ENCODE measurements at places on chromosomes 1 and 21.

DNA sequence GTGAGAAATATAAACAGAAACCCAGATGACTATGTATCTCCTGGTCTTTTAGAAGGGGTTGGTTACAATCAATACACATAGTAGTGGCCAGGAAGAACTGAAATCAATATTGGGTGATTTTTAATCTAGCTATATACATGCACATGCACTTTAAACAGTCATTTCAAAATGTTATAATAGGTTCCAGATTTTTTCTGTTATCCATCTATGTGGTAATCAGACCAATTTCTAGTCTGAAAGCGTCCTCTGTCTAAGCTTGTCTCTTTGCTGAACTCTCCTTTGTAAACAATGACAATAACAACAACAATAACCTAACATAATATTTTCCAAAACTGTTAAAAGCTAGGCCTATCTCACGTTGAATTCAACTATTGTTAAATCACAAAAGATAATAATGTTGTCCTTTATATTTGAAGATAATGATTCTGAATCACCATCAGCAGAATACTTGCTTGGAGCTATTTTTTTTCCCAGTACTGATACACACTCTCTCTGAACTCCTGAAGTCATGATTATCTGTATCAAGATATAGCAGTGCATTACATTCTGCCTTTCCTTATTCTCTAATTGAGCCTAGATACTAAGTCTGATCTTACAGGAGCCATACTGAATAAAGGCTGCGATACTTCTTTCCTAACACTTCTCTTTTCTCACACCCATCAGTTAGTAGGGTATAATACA, 496.8 kb upstream of the ZRANB2 start:
- DNase-seq, result no peak

DNA sequence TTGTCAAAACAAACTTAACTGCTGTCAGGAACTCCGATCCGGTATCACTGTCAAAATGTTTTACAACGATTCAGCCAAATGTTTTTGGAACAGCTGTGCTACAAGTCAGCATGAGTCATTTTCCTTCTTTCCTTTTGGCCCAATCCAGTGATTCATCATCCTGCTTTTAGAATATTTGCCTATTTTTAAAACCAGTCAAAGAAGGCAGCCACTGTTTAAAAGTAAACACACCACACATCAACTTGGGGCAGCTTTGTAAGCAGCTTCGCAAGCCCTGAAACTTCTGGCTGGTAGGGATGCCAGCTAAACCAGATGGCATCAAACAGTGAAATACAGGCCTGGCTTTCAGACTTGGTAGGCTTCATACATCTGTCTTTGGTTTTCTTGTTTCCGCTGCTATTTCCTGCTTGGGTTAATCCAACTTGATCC, 14.9 kb downstream of the MAP3K7CL start:
- DNase-seq, result no peak

DNA sequence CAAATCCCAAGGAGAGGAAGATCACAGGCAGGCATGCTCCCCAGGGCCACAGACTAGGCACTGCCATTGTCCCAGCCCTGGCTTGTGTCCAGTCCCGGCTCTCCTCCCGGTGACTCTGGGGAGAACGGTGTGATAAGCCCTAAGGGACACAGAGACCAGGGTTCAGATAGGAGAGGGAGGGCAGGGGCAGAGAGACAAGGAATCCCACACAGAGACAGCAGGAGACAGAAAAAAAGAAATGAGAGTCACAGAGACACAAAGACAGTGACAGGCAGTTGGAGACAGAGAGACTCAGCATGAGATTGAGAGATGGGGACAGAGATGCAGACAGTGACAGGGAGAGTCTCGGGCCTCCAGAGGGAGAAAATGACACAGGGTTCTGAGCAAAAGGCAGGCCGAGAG, 361 bp downstream of the INSRR start:
- DNase-seq, result no peak

DNA sequence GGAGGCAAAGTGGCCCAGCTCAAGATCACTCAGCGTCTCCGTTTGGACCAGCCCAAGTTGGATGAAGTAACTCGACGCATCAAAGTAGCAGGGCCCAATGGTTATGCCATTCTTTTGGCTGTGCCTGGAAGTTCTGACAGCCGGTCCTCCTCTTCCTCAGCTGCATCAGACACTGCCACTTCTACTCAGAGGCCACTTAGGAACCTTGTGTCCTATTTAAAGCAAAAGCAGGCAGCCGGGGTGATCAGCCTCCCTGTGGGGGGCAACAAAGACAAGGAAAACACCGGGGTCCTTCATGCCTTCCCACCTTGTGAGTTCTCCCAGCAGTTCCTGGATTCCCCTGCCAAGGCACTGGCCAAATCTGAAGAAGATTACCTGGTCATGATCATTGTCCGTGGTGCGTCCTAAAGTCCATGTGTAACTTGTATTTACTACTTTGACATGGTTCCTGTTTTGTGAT, 2.7 kb downstream of the RBM15 start:
- no peak for DNase-seq

DNA sequence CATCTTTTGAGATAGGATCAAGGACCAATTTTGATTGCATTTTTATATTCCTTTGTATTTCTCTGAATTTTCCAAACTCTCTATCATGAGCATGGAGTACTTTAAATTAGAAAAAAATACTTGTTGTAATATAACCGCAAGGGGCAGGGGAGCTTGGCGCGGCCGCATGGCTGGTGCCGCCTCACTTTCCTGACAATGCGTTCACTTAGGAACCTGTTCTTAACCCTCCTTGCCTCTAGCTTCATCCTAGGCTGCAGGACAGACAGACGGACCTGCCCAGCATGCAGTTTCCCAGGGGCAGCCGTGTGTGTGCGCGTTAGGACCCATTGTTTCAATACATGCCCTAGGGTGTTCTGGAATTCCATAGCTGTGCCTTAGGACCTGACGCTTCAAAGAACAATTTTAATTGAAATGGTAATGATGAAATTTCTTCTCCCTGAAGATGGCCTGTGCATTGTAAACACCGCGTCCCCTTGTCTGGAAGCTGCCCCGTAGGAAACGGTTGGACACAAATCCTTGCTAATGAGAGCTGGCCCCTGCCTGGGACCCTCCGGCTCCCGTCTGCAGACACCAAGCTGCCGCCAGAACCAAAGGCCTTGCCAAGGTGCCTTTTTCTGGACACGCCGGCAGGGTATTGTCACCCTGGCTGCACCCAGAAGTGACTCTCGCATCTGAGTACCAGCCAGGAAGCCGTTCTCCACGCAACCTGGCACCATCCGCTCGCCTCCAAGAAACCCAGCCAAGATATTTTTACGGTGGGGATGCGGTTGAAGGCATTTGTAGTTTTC, 466.4 kb downstream of the NPHP4 start:
- no peak for DNase-seq
